ENCODE measurements at places on chromosomes 12 and 14.

DNA sequence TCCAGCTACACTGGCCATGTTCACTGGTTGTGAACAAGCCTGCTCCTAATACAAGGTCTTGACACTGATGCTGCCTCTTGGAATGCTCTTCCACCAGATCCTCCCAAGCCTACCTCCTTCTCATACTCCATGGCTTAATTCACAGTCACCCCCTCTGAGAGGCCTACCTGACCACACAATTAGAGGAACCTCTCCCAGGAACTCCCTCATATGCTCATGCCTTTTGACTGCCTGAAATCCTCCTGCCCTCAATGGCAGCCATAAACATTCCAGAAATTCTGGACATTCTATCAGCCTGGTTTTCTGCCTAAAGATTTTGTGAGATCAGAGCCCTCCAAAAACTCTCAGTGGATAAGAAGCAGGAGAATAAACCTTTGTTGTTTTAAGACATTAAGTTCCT, 340.2 kb downstream of the C12orf75 start:
- no peak for DNase-seq

GRCh38 chr12:125093681-125094330, 28.6 kb downstream of the AACS start:
- DNase-seq = no peak

- DNase-seq = no peak
Measured at GRCh38 chr12:104219361-104219892, 3.8 kb downstream of the TXNRD1 start.

GRCh38 chr12:106248312-106248845, 559 bp upstream of the CKAP4 start:
- DNase-seq = no peak

DNA sequence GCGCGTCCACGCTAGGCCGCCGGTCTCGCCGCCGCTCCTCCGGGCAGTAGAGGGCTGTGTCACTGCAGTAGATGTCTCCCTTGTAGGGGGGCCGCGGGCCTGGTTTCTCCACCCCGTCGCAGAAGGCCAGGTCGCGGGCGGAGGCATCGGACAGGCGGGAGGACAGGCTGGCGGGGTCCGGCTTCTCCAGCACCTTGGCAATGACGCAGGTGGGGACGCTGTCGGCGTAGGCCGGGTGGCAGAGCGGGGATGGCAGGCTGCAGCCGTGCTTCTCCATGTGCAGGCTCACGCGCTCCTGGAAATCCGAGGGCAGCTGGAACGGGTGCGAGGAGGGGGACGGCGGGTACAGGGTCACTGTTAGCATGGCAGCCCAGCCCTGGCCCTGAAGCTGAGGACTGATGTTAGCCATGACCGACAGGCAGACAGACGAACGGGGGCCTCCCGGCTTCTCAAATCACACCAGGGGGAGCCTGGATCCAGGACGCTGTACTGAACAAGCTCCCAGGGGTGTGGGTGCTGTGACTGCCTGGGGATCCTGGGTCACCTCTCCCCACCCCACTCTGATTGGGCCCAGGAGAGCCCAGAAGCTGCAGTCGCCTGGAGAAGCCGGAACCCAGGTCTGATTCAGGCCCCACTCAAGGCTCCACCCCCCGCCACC, 48.1 kb downstream of the BEGAIN start:
- DNase-seq = no peak

DNA sequence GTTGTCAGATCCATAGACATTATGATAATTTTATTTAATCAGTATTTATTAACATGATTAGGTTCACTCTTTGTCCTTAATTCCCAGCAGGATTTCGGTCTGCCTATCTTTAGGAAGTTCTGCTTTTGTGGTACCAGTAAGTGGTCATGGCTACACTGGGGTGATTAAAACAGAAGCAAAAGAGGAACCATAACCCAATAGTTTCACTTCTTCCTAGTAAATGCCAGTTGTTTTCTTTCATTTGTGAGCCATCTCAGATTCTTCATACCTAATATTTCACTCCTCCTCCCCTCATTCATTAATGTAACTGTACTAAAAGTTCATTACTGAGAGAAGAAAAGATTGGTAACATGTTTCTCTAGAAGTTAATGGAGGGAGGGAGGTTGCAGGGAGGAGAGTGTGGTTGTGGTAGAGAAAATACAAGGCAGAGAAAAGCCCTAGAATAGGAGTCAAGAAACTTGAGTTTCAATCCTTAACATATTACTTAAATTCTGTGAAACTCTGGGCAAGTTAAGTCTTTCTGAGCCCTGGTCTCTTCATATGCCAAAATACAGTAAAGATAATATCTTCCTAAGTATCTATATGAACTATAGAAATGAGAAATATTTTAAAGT, 101.2 kb downstream of the PEBP1 start:
- peak; percentile 93 for DNase-seq

- DNase-seq = no peak
Measured at GRCh38 chr12:18907127-18907526, 169.2 kb downstream of the CAPZA3 start.

GRCh38 chr12:43052441-43052840, 462.9 kb upstream of the PRICKLE1 start:
- no peak for DNase-seq

- DNase-seq = no peak
Measured at GRCh38 chr14:68660495-68660894, 132.4 kb downstream of the ZFP36L1 start.

DNA sequence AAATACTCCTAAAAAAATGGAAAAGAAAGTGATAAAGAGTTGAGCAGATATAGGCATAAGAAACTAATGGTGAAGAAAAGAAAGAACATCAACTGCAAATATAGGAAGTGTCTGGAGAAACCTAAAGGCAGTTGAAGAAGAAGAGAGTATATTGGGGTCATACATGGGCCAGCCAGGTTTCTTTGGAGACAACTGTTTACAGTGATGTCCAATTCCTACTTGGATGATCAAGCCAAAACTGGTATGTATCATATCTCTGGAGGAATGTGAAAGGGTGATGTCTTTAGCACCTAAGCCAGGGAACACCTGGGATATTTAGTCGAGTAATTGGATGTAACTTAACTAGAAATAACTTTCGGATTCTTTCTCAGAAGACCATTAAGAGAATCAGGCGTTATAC, 129.3 kb upstream of the FLRT2 start:
- no peak for DNase-seq

DNA sequence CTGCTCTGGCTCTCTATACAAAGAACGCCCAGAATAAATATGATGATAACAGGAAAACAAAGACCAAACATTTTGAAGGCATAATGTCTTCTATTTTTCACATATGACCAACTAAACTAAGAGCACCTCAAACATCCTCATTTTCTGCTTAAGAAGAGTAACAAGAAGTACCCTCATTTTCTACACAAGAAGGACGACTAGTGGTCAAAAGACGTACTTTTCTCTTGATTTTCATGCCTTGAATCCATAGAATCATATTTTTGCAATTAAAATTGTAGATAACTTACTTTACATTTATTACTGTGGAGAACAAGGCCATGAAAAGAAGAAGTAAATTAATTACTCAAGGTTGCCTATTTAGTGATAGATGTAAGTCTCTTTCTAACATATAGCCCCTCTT, 358.6 kb downstream of the DUSP6 start:
- peak; percentile 49 for DNase-seq

- DNase-seq = no peak
Measured at GRCh38 chr14:97642631-97643030, 845.4 kb downstream of the VRK1 start.

DNA sequence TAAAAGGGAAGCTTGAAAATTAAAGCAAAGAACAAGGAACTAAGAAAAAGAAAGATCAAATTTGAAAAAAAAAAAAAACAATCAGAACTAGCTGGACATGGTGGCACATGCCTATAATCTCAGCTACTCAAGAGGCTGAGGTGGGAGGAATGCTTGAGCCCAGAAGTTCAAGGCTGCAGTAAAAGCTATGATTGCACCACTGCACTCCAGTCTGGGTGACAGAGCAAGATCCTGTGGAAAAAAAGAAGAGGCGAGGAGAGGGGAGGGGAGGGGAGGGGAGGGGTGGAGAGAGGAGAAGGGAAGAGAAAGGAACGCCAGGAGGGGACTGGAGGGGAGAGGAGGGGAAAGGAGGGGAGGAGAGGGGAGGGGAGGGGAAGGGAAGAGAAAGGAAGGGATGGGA, 43.0 kb downstream of the EEA1 start:
- DNase-seq = no peak

DNA sequence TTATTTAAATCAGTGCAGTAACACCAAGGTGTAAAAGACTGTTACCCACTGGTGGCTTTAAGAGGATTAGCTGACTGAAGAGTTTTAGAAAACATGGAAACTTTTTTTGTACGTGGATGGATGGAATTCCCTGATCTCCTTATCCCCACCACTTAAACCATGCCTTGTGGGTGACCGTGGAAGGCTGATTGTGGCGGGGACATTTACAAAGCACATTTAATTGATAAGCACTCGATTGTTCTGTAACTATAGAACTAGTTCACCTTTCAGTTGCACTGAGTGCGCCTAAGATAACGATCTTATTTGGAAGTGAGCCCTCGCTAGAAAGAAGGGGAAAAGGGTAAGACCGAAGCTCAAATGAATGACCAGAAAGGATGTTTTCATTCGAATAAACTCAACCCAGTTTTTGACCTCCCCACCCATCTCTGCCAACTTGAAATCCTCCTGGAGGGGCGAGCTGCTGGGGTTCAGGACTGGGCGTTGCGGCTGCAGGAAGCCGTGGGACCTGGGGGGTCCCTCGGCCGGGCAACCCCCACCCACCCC, 688 bp upstream of the RASSF3 start:
- DNase-seq = no peak

GRCh38 chr12:25985316-25986175, 27.1 kb downstream of the RASSF8 start:
- DNase-seq = no peak
